ENCODE measurements at places on chromosomes 2 and 18. TPM values are rescaled to one million over a fixed set of nuclear protein-coding genes. Genes with fewer than 3 reads are reported as not detected.

Gene UGT1A3
- total RNA-seq: not detected

Gene MAP2
- 22.6 TPM for total RNA-seq

Gene SERPINB11
- 0.77 TPM for total RNA-seq

Gene DQX1
- total RNA-seq: 0.44 TPM

Gene SNTG2
- total RNA-seq: 1.4 TPM

Gene PRKAG3
- total RNA-seq: not detected

Gene SMAD2
- 161 TPM for total RNA-seq

Gene SRSF7
- total RNA-seq: 99.7 TPM

Gene FAM161A
- total RNA-seq: 2.6 TPM
